ENCODE measurements at places on chromosomes 11 and 22.
A peak's percentile ranks its signal among the peaks of the same experiment; 100 is the strongest.

- no peak for DNase-seq
These were observed 35.0 kb downstream of the GRIK4 start for GRCh38 chr11:120546312-120547205.

GRCh38 chr22:25406510-25407210 lies 157.8 kb upstream of the GRK3 start:
- DNase-seq: no peak

GRCh38 chr11:64846998-64847666 lies 2.7 kb upstream of the CDC42BPG start:
- DNase-seq: peak; percentile 91

- DNase-seq: no peak
These were observed 11.3 kb upstream of the NELL1 start for GRCh38 chr11:20658135-20658534.

DNA sequence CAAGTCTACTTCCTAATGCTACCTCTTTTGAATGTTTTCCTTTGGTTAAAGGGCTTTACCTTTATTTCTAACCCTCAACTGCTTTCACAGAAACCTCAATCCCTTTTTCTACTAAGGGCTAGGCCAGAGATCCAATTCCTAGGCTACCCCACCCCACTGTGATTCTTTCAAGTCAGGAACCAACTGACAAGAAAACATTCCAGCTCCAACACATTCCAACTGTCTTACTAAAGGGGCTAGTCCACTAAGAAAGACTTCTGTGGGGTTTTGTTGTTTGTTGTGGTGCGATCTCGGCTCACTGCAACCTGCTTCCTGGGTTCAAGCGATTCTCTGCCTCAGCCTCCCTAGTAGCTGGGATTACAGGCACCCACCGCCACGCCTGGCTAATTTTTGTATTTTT lies 151.3 kb downstream of the APOL5 start:
- peak; percentile 11 for DNase-seq

- DNase-seq: no peak
These were observed 29.8 kb downstream of the CABIN1 start for GRCh38 chr22:24040946-24041345.

Measured in neuronal stem cell (in vitro differentiated cells).